Activated CD4-positive, alpha-beta T cell treated with anti-CD3 and anti-CD28 coated beads for 4 hours (primary cell): ENCODE measurements at places on chromosomes 6 and 20.

GRCh38 chr6:167710363-167710920, 116.3 kb upstream of the AFDN start:
- DNase-seq = no peak

- no peak for DNase-seq
These were observed 95.2 kb downstream of the TBC1D7 start for GRCh38 chr6:13233106-13233505.

- no peak for DNase-seq
These were observed 582.5 kb downstream of the DOK5 start for GRCh38 chr20:55057779-55058415.

GRCh38 chr6:153047386-153047785, 44.9 kb upstream of the MTRF1L start:
- no peak for DNase-seq

DNA sequence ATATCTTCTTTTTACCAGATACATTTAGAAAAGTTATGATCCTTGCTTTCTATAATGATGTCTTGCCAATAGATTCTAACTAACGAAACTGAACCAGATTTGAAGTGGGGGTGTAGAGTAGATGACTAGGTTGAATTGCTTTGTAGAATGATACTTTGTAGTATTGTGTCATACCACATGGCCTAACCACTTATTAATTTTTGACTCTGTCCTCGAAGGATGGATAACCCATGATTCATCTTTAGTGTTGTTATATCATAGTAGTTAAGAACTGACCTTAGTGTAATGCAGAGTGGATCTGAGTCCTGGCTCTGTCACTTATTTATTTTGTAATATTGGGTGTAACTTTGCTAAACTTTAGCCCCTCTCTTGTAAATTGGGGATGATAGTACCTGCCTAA, 4.5 kb downstream of the PHF3 start:
- DNase-seq = no peak

DNA sequence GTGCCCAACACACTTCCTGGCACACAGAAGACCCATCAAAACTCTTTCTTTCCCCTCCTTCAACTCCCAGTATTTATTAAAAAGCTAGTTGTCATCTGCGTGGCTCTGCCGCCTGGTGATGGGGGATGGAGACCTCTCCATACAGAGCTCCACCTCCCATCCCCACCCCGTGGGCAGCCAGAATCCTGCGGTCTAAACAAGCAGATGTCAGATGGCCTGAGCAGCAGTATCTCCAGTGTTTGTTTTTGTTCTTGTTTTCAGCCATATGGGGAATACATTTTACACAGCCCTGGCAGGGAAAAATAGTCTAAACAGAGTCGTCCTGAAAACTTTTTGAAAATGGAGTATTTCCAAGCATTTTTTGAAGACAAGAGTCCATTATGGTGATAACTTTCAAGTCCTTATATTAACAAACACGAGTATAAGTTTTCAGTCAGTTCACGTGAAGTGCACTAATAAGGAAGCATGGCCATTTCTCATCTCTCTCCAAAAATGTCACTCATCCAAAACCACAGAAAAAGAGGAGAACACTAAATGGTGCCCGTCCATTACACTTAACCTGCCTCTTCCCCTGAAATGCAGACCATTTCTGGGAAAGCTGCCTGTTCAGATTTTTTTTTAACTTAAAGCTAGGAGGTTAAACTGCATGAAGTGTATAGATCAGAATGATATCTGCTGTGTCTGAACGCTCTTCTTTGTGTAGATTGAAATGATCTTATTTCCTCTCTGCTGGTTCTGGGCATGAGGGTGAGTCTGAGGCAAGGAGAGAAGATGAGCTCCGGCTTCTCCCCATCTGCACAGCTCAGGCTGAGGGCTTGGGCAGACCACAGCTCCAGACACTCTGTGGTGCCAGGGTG, 91.0 kb downstream of the TCP11 start:
- no peak for DNase-seq

DNA sequence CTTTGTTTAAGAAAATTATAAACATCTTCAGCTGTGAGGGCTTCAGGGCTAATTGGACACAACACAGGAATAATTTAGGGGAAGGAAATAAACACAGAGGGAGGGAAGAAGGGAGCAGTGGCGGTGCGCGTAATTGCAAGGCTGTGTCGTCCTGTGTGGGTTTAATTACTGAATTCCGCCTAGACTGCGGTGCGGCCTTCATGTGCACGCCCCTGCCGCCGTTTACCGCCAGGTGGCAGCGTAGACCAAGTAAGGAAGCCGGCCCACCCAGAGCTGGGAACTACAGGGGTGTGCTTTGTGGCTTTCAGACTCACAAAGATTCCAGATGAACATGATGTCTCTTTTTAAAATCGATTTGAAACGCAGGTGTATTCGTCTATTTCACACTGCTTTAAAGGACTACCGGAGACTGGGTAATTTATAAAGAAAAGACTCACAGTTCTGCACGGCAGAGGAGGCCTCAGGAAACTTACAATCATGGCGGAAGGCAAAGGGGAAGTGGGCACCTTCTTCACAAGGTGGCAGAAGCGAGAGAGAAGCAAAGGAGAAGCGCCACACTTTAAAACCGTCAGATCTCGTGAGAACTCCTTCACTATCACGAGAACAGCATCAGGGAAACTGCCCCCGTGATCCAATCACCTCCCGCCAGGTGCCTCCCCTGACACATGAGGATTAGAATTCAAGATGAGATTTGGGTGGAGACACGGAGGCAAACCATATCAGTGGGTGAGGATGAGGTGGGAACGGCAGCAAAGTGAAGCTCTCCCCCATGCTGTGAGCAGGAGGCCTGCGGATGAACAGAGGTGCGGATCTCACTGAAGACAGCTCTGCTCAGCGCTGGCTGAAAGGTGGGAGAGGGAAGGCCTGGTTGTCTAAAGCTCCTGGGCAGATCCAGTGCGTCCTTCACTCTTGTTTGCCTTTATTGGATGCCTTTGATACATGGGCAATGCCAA, 222.0 kb upstream of the PDE10A start:
- peak; percentile 46 for DNase-seq

- no peak for DNase-seq
These were observed 12.9 kb downstream of the COX7A2 start for GRCh38 chr6:75230484-75231325.

GRCh38 chr20:32497589-32498224, 87.4 kb downstream of the NOL4L start:
- DNase-seq = no peak

DNA sequence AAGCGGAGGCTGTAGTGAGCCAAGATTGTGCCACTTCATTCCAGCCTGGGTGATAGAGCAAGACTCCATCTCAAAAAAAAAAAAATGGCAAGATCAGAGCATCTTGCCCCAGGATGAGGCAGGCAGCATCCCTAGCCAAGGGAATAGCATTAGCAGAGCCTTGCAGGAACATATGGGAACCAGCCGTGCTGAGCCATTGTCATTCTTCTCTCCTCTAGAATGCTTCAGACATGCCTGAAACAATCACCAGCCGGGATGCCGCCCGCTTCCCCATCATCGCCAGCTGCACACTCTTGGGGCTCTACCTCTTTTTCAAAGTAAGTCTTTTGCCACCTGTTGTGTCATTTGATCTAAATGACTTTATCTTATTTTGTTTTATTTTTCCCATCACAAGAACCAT, 13.0 kb downstream of the HM13 start:
- no peak for DNase-seq

DNA sequence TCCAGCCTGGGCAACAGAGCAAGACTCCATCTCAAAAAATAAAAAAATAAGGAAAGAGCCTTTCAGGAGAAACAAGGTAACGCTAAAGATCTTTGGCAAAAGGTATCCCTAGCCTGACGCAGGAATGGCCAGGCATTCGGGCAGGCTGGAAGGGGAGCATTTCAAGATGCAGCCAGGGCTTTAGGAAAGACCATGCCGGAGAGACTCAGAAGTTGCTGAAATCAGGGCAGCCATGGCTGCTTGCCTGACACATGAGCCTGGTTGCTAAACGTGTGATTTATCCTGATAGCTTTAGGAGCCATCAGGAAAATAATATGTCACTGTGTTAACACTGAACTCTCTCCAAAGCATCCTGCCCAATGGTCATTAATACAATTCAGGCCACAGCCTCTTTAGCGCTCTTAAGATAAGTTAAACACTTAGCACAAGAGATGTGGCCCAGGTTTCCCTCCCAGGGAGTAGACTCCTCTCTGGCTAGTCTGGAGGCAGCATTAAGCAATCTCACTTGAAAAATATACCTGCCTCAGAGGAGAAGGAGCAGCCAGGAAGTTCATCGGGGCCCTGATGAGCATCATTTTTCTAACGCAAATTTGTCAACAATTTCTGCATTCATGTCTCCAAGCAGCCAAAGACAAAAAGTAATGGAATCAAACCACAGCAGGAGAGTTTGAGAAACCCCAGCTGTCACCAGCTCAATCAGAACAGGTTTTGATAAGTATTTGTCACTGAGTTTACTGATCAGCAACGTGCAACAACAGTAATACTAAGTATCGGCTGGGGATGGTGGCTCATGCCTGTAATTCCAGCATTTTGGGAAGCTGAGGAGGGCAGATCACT, 200.0 kb downstream of the ZMYND8 start:
- DNase-seq = no peak

DNA sequence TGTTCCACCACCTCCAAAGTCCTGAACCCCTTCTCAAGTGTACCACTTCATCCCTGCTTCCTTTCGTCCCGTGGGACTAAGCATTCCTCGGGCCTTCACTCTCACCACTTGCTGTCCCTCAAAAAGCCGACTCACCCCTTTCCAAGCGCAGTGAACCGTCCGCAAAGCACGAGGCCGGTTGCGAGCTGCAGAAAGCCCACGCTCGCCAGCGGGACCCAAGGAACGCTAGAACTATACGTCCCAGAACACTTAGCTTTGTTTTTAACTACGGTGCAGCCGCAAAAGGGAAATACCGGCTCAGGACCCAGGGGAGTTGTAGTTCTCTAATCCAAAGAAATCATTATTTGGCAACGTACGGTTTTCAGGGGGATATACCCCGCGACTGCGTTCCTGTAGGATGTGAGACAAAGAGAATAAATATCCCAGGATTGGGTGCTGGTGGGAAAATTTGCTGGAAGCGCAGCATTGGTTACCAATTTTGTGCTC, 416 bp upstream of the POLR1H start:
- DNase-seq = no peak

- peak; percentile 1 for DNase-seq
These were observed 1.2 kb downstream of the SLC35D3 start for GRCh38 chr6:136923116-136923953.

DNA sequence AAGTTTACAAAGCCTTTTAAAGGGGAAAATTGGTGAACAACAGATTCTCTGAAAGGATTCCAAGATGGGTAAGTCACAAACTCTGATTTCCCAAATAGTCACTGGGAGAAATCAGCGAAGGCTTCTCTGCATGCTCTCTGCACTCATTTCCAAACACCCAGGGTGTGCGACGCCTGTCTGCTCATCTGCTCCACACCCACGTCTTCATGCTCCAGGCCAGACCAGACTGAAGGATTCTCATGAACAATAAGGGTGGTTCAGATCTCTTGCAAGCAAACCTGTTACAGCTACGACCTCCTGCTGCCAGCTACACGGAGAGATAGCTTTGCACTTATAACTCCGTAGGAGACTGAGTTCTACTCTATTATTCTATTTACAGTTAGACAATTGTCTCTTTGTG, 1.4 kb downstream of the MC3R start:
- no peak for DNase-seq

DNA sequence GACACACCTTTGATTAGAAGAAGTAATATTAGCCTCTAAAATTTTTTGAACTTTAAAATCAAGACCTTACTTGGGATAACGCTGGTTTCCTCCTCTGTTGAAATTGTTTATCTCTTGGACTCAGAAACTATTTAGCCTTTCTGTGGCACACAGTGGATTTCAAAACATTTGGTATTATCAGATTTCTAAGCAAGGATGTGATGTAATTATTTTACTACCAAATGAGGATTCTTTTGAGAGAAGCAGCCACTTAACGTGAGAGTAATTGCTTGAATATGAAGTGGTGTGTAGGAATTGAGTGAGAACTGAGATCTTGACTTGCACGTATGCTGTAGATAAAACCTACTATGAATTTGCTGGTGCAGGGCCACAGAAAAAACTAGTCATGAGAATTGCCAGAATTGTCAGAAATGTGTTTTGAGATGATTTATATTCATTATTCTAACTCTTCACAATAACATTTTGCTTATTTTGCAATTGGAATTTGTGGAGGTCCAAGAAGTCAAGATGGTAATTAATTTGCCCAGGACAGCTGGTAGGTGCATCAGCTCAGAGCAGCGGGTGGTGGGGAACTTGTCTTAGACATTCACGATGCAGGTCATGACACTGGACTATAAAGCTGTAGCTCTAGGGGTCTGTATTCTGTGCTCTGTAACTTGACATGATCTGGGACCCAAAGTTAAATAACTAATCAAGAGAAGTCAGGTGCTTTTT, 53.4 kb downstream of the AKAP12 start:
- DNase-seq = no peak

DNA sequence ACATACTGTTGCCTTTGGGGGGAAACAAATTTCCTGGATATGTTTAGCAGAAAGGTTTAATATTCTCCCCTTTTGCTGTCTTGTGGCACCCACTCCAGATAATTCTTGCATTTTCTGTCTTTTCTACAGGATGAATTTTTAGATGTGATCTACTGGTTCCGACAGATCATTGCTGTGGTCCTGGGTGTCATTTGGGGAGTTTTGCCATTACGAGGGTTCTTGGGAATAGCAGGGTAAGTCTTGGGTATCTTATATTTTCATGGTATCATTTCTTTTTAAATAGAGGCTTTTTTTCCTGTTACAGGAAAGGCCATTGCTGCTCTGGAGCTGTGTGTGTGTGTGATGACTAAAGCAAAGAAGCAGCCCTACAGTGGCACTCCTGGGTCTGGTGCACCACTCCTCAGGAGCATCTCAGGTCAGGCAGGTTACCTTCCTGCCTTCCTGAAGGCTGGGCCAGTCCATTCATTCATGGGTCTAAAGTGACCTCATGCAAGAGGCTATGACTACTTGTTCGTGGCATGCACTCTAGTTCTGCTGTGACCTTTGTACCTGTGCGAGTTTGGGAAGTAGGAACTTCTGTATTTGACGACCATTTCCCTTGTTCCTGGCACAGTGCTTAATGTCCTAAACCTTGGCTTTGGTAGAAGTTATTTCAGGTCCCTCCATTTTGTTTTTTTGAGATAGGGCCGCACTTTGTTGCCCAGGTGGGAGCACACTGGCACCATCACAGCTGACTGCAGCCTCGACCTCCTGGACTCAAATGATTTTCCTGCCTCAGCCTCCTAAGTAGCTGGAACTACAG, 2.2 kb downstream of the RAB5IF start:
- no peak for DNase-seq

DNA sequence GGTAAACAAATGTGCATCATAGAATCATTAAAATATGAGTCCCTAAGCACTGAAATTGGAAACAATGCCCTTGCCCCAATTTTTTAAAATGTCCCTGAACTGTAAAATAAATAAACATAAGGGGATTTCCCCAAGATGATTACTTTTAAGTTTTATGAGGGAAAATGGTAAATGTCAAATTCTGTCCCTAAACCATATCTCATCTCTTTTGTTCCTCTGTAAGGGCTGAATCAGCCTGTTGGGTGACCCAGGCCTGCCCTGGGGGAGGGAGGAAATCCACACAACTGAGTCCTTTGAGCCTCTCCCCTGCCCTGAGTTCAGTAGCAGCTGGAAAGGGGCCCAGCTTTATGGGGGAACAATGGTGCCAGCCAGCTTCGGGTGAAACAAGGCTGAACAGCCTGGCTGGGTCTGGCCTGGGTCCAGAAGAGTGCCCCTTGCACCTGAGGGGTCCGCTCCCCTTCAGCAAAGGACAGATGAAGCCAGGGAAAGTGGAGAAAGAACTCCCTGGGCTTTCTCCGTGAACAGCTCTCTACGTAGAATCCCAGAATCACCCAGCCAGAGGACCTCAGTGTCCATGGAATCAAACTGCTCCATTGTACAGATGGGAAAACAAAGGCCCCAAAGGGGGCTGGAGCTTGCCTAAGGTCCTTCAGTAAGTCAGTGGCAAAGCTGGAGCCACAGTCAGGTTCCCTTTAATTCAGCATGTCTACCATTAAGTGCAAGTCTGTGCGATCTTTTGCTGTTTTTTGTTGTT, 28.2 kb upstream of the ITCH start:
- DNase-seq = no peak
